ENCODE measurements at places on chromosomes 6 and 20. TPM values are rescaled to one million over a fixed set of nuclear protein-coding genes. Genes with fewer than 3 reads are reported as not detected.

The GLP1R gene
- 0.10 TPM for total RNA-seq

The PDE7B gene
- total RNA-seq: 0.42 TPM

The KHDC1 gene
- total RNA-seq: 0.21 TPM

The FAM83C gene
- not detected for total RNA-seq

The TMEM200A gene
- total RNA-seq: 0.63 TPM

The RBM24 gene
- 0.21 TPM for total RNA-seq

The C20orf202 gene
- not detected for total RNA-seq

The NKAIN2 gene
- total RNA-seq: not detected

The NT5E gene
- 6.7 TPM for total RNA-seq

The ZKSCAN4 gene
- total RNA-seq: 0.84 TPM

The SLC24A3 gene
- total RNA-seq: 1.0 TPM

The BTNL2 gene
- not detected for total RNA-seq

The SNAI1 gene
- 5.8 TPM for total RNA-seq

The ZHX3 gene
- 4.3 TPM for total RNA-seq

The NR2E1 gene
- total RNA-seq: not detected

The MDC1 gene
- 6.4 TPM for total RNA-seq

The NUP43 gene
- total RNA-seq: 12.6 TPM

The WFDC5 gene
- total RNA-seq: not detected

The ZNFX1 gene
- total RNA-seq: 99.6 TPM

The RALGAPA2 gene
- total RNA-seq: 18.4 TPM

The GNAS gene
- 461 TPM for total RNA-seq

The ZC3H12D gene
- total RNA-seq: 50.7 TPM

The NPBWR2 gene
- total RNA-seq: not detected

The FAM50B gene
- 0.52 TPM for total RNA-seq

The TUBB2B gene
- 0.84 TPM for total RNA-seq

The SMIM8 gene
- 4.7 TPM for total RNA-seq

The EDN1 gene
- 4.9 TPM for total RNA-seq

The OPRL1 gene
- total RNA-seq: 1.3 TPM

The PLA2G7 gene
- total RNA-seq: 5.1 TPM

The PPP1R14C gene
- 0.21 TPM for total RNA-seq

The KHDC1L gene
- not detected for total RNA-seq

The PNPLA1 gene
- total RNA-seq: 1.2 TPM

The TTLL9 gene
- not detected for total RNA-seq

The HCK gene
- total RNA-seq: 52.4 TPM

The ZNF311 gene
- total RNA-seq: 0.10 TPM

The KCNQ5 gene
- 2.8 TPM for total RNA-seq

The PRKN gene
- total RNA-seq: 6.1 TPM

The FOXP4 gene
- 3.5 TPM for total RNA-seq

The RIMS4 gene
- total RNA-seq: under 0.01 TPM

The ANGPT4 gene
- total RNA-seq: not detected

The IFNGR1 gene
- total RNA-seq: 162 TPM

The BANF2 gene
- not detected for total RNA-seq

The LHFPL5 gene
- not detected for total RNA-seq

The CYP39A1 gene
- total RNA-seq: not detected

The PRPH2 gene
- not detected for total RNA-seq

The SLC22A16 gene
- total RNA-seq: not detected

The BPIFB2 gene
- total RNA-seq: not detected

The CST5 gene
- not detected for total RNA-seq

The PAX1 gene
- total RNA-seq: not detected

The MUCL3 gene
- not detected for total RNA-seq

The TSHZ2 gene
- 21.3 TPM for total RNA-seq

The DYNLT2 gene
- 7.2 TPM for total RNA-seq
